ENCODE measurements at places on chromosomes 12 and 14. TPM values are rescaled to one million over a fixed set of nuclear protein-coding genes. Genes with fewer than 3 reads are reported as not detected.

GRCh38 chr12:109435428-109436187, 41.5 kb downstream of the KCTD10 start:
- no peak for DNase-seq

DNA sequence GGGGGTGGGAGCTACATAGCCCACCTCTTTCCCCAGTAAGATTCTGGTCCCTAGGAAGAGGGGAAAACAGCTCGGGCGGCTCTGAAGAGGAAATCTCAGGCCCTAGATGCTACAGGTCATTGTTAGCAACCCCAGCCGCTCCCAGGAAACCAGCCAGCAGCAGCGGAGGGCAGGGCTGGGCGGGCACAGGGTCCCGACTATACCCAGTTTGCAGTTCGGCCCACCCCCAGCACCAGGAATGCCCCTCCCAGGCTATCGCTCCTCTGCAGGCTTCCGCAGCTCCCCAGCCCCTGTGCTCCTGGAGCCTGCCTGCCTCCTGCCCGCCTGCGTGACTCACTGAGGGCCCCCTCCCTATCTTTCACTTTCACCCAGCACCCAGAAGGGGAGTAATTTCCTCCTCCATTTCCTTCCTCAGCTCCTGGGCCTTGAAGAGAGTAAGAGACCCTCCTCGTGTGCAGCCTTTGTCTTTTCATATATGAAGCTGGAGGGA, 27.2 kb upstream of the PNMA1 start:
- peak; percentile 88 for DNase-seq

GRCh38 chr12:76186131-76186906, 101.8 kb upstream of the NAP1L1 start:
- DNase-seq, result no peak

DNA sequence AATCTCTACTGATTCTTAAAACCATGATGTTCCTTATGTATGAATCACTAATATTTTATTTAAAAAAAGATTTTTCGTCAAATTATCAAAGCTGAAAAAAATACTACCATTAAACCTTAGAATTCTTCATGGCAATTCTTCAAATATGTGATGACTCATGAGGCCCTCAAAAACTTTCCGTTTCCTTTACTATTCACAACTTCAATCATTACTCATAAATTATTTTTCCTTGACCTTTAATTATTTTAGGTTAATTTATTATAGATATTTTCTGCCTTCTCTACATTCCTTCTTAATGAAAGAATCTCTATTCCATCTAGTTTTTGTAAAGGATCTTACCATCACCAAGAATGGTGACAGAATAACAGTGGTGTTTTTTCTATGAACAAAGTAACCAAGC, 162.1 kb upstream of the SOX5 start:
- DNase-seq, result no peak

GRCh38 chr12:57518176-57518919, 2.0 kb downstream of the DDIT3 start:
- DNase-seq, result no peak

DNA sequence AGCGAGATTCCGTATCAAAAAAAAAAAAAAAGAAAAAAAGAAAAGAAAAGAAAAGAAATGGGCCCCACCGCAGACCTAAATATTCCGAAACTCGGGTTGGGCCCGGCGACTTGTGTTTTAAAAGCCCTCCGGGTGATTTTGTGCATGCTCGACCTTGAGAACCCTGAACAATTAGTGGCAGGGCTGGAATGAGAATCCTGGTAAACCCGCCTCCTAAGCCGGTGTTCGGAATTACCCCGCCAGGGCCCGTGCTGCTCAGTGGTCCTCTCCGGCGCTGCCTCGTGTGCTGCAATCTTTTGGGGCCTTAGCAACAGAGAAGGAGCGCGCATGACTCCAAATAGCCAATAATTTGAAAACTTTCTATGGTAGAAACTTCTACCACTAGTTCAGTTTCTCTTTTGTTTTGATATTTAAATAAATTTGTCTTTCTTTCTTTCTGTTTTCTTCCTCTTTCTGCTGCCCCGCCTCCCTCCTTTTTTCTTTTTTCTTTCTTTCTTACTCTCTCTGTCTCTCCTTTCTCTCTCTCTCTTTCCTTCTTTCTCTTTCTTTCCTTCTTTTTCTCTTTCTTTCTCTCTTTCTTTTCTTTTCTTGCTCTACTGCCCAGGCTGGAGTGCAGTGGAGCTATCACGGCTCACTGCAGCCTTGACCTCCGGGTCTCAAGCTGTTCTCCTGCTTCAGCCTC, 1.5 kb upstream of the GALNT6 start:
- no peak for DNase-seq

- no peak for DNase-seq
These were observed 6.5 kb downstream of the ADSS1 start for GRCh38 chr14:104730487-104730886.

- no peak for DNase-seq
These were observed 5.5 kb downstream of the KHNYN start for GRCh38 chr14:24435192-24435810.

GRCh38 chr12:108854451-108855283, 2.7 kb downstream of the SSH1 start:
- DNase-seq, result no peak

DNA sequence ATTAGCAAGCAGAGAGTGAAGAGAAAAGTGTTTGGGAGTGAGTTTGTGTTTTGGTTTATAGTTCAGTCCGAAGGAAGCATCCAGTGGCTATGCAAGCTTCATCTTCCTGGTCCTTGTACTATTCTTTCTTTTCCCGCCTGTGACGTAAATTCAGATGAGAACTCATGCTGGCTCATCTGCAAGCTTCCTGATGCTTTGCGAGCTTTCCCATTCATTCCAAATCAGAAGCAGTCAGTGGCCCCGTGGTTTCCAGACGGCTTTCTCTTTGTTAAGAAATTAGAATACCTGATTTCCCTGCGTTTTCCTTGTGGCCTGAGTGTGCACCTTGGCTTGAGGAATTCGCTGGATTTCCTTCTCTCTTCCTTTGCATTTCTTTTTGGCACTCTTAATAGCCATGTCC, 89.5 kb downstream of the TESC start:
- no peak for DNase-seq

DNA sequence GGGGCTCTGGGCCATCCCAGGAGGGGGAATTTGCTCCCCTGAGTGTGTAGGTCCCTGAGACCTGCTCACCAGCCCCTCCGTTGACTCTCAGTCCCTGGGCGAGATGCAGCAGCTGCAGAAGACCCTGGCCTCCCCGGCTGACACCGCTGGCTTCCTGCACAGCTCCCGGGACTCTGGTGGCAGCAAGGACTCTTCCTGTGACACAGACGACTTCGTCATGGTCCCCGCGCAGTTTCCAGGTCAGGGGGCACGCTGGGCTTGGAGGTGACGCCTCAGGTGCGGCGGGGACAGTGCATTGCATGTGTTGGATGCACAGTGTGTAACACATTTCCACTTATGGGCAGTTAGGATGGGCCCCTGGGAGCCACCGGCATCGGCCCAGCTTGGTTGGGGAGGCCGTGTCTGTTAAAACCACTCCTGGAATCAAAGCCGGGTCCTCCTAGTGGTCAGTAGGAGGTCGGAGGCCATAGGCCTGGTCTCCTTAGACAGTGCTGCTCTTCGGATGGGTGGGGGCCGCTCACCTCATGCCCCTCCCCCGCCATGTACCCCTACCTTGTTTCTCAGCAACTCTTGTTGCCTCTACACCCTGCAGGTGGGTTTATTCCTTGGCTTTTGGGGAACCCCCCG, 17.1 kb upstream of the PUS1 start:
- DNase-seq, result no peak

DNA sequence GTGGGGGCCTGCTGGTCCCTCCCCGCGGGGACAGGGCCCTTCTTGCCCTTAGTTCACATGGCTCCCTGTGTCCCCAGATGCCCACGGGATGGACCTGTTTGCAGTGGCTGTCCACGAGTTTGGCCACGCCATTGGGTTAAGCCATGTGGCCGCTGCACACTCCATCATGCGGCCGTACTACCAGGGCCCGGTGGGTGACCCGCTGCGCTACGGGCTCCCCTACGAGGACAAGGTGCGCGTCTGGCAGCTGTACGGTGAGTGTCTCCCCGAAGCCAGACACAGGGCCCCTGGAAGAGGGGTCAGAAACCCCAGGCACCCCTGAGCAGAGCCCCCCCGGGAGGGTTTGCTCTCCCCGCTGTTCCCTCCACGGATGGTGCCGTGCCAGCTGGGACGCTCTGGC, 13.4 kb downstream of the MMP17 start:
- DNase-seq, result no peak

DNA sequence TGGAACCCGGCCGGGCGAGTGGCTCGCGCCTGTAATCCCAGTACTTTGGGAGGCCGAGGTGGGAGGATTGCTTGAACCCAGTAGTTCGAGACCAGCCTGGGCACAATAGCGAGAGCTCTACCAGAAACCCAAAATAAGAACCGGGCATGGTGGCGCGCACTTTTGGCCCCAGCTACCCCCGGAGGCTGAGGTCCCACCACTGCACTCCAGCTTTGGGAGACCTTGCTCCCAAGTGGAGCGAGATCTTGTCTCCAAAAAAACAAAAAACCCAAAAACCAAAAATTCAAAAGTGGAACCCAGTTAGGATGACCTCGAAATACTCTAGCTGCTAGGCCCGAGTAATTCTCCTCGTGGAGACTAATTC, 769 bp upstream of the VTI1B start:
- DNase-seq, result no peak

DNA sequence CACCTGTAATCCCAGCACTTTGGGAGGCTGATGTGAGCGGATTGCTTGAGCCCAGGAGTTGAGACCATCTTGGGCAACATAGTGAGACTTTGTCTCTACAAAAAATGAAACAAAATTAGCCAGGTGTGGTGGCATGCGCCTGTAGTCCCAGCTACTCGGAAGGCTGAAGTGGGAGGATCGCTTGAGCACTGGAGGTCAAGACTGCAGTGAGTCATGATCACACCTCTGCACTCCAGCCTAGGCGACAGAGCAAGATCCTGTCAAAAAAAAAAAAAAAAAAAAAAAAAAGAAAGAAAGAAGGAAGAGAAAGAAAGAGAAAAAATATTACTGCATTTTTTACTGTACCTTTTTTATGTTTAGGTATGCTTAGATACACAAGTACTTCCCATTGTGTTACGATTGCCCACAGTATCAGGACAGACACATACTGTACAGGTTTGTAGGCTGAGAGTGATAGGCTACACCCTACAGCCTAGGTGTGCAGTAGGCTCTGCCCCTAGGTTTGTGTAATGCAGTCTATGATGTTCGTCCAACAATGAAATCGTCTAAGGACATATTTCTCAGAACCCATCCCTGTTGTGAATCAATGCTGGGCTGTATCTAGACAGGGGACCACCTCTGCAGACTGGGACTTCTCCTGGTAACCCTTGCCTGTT, 160.4 kb upstream of the PWP1 start:
- DNase-seq, result no peak

GRCh38 chr12:13022851-13023271, 21.3 kb upstream of the FAM234B start:
- DNase-seq, result no peak

DNA sequence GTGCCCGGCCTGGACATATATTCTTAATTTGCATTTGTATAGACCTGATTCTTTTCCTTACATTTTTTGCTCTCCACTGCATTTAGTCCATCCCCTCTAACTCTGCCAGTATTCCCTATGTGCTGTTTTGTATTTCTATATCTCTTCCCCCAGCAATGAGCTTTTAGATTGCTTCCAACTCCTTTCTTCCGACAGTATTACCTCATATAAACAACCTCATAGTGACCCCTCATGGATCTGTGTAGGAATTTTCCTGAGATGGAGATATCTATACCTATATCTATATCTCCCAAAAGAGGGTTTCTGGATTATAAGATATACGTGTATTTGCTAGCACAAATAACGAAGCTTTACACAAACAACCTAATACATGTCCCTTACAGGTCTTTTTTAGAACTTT, 161.9 kb downstream of the CRADD start:
- no peak for DNase-seq

GRCh38 chr12:13661005-13661887, 320.2 kb downstream of the GRIN2B start:
- DNase-seq, result peak; percentile 28

DNA sequence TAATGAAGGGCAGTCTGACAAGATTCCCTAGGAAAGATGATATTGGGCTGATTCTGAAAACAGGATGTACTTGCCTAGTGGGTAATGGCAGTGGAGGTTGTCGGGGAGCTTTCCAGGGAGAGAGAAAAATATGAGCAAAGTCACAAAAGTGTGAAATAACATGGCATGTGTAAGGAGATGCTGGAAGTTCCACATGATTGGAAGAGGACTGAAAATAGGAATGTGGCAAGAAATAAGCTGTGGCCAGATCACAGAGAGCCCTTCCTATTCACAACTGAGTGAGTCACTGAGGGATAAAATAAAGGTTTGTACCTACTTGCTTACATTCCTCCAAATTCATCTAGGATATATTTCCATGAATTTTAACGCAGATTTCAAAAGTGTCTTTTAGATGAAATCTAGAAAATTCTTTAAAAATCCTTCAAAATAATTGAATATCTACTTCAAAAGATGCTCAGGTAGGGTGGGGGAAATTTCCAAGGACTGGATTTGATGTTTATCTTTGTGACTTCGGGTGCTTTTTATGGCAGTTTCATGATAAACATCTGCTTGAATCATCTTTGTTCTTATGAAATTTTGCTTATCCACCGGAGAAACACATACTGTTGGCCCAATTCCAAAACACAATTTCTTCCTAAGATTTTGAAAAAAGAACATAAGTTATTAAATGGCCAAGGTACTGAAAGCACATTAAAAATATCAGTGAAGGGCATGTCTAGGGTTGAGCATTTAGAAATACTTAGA, 36.3 kb upstream of the SLC2A13 start:
- DNase-seq, result no peak

DNA sequence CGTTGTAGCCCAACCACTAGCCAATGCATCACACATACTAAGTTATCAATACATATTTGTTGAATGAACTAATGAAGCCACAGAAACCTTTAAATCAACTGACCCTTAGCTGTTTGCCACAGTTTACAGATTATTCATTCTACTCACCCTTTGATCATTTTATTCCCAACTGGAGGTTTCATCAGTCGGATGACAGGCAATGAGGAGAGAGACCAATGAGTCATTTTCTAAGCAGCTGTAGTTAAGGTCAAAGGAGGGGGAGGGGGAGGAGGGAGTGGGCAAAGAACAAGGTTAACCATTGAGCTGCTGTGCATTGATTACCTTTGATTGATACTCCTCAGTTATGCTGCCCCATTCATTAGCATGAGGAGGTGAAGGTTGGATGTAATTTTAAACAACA, 469.5 kb downstream of the VRK1 start:
- peak; percentile 9 for DNase-seq

- DNase-seq, result no peak
These were observed 6.3 kb upstream of the NFE2 start for GRCh38 chr12:54306925-54307741.

DNA sequence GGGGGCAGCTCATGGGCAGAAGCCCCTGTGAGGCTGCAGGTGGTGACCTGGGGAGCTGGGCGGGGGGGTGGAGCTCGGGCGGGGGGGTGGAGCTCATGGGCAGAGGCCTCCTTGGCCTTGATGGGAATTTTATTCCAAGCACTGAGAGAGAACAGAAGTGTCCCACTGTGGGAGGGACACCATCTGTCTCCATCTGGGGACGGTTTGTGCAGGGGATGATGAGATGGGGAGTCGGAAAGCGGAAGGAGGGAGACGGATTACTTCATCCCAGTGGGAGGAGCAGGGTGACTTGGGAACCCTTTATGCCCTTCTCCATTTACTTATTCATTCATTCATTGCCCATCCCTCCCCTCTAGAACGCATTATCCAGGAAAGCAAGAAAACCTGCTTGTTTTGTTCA, 304.7 kb downstream of the ADGRD1 start:
- DNase-seq, result no peak

CRADD gene
- 11.2 TPM for polyA plus RNA-seq

KRT2 gene
- polyA plus RNA-seq, result 0.25 TPM

CALCOCO1 gene
- 120 TPM for polyA plus RNA-seq

DIABLO gene
- polyA plus RNA-seq, result 54.9 TPM

ZBTB42 gene
- 1.9 TPM for polyA plus RNA-seq

TRIP11 gene
- 17.1 TPM for polyA plus RNA-seq

TMEM233 gene
- 3.7 TPM for polyA plus RNA-seq

Measured in spinal cord (tissue), 10 donors.